Endodermal cell (in vitro differentiated cells): ENCODE measurements at places on chromosomes 11 and 22. TPM values are rescaled to one million over a fixed set of nuclear protein-coding genes. Genes with fewer than 3 reads are reported as not detected.

- H3K27me3 ChIP-seq = no peaks in the 10 kb centered on the region
- peaks cover 4% of the 10 kb centered on the region for H3K4me1 ChIP-seq
- peak; percentile 91 for DNase-seq
Measured at GRCh38 chr11:44634401-44635281, 69.2 kb downstream of the CD82 start.

GRCh38 chr11:37322333-37323194, 724.5 kb upstream of the RAG2 start:
- no peaks in the 10 kb centered on the region for H3K27me3 ChIP-seq
- H3K4me1 ChIP-seq = no peaks in the 10 kb centered on the region
- H3K27ac ChIP-seq = no peak overlapping the region
- no peak overlapping the region for H3K4me3 ChIP-seq
- DNase-seq = no peak

GRCh38 chr11:13140028-13140870, 131.1 kb downstream of the RASSF10 start:
- no peak overlapping the region for H3K4me3 ChIP-seq
- no peak overlapping the region for H3K27ac ChIP-seq
- peaks cover 36% of the 10 kb centered on the region for H3K27me3 ChIP-seq
- peaks cover 12% of the 10 kb centered on the region for H3K4me1 ChIP-seq
- no peak for DNase-seq

GRCh38 chr11:67301313-67301921, 1.9 kb upstream of the SSH3 start:
- no peak for DNase-seq
- H3K27me3 ChIP-seq = no peaks in the 10 kb centered on the region
- peak overlapping the region; percentile 85 for H3K27ac ChIP-seq
- H3K4me3 ChIP-seq = no peak overlapping the region

GRCh38 chr11:63614136-63614671, at the start of gene PLAAT3:
Gene PLAAT3 (minus strand): TSS chr11:63614433. CDS start chr11:63614014, 419 bp downstream.
- H3K27ac ChIP-seq = no peak within 1 kb of the TSS
- peak within 1 kb of the TSS; percentile 86 for H3K4me3 ChIP-seq
- no peaks in the 10 kb centered on the region for H3K36me3 ChIP-seq
- peak; percentile 92 for DNase-seq
- peaks cover 2% of the 10 kb centered on the region for H3K4me1 ChIP-seq
- H3K27me3 ChIP-seq = no peaks in the 10 kb centered on the region

GRCh38 chr22:46241396-46242007, 8.6 kb downstream of the CDPF1 start:
- DNase-seq = no peak
- no peak overlapping the region for H3K4me3 ChIP-seq
- H3K36me3 ChIP-seq = peaks cover 3% of the 10 kb centered on the region
- H3K27ac ChIP-seq = no peak overlapping the region
- no peaks in the 10 kb centered on the region for H3K27me3 ChIP-seq

- H3K4me1 ChIP-seq = peaks cover 21% of the 10 kb centered on the region
- H3K27me3 ChIP-seq = no peaks in the 10 kb centered on the region
- no peaks in the 10 kb centered on the region for H3K36me3 ChIP-seq
Measured at GRCh38 chr11:34599406-34599945, 21.4 kb upstream of the EHF start.

GRCh38 chr11:65857853-65858680, at the start of gene CFL1:
Gene CFL1 (minus strand): TSS chr11:65858180. CDS start chr11:65858099, 81 bp downstream.
- DNase-seq = peak; percentile 99
- H3K36me3 ChIP-seq = peaks cover 54% of the 10 kb centered on the region
- peaks cover 10% of the 10 kb centered on the region for H3K4me1 ChIP-seq
- H3K4me3 ChIP-seq = peak within 1 kb of the TSS; percentile 97
- no peaks in the 10 kb centered on the region for H3K27me3 ChIP-seq
- peak within 1 kb of the TSS; percentile 93 for H3K27ac ChIP-seq

DNA sequence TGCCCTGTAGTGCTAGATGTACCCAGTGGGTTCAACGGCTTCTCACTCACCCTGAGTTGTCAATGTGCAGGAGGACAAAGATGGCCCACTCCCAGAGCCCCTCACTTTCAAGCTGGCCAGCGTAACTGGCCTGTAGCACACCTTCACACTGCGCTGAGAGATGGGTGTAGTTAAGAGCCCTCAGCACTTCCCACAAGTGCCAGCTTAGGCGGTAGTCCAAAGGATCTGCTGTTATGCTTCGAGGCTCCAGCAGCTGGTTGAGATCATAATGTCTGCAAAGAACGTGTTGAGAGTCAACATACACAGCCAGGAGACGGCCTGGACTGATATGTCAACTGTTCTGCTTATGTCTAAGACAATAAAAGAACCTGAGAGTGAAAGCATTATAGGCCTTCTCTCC, 14.7 kb upstream of the CHRNA10 start:
- H3K36me3 ChIP-seq = peaks cover 74% of the 10 kb centered on the region
- H3K27ac ChIP-seq = no peak overlapping the region
- H3K4me1 ChIP-seq = no peaks in the 10 kb centered on the region
- DNase-seq = no peak
- H3K4me3 ChIP-seq = no peak overlapping the region

DNA sequence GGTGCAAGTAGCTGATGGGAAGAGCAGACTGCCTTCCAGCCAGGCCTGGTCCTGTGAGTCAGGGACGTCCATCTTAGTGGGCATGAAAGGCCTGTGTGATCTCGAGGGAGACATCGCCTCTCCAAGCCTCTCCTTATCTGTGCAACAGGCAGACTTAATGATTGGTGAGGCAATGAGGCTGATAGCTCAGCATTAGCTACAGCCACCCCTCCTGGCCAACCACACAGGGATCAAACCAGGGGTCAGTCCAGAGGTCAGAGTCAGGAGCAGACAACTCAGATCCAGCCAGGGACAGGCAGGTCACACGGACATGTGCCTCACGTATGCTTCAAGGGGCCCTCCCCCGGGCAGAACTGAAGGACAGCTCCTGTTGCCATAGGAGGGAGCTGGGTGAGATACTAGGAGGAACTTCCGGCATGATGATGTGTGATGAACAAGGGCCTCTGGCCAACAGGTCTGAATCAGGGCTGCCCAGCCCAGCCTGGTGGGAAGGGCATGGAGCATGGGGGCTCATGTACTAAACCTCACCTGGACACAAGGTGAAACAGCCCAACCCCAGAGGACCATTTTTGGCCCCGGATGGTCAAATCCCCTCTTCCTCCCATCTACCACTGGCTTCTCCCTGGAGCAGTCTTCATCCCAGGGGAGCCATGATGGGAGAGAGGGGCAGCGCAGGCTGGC, 2.8 kb upstream of the APOC3 start:
- no peak overlapping the region for H3K27ac ChIP-seq
- no peaks in the 10 kb centered on the region for H3K36me3 ChIP-seq
- no peak overlapping the region for H3K4me3 ChIP-seq
- DNase-seq = no peak
- H3K4me1 ChIP-seq = peaks cover 23% of the 10 kb centered on the region

- H3K27me3 ChIP-seq = no peaks in the 10 kb centered on the region
- H3K4me3 ChIP-seq = peak overlapping the region; percentile 90
- H3K36me3 ChIP-seq = no peaks in the 10 kb centered on the region
- peak; percentile 47 for DNase-seq
- no peak overlapping the region for H3K27ac ChIP-seq
Measured at GRCh38 chr11:6927030-6927617, 898 bp downstream of the ZNF215 start.

DNA sequence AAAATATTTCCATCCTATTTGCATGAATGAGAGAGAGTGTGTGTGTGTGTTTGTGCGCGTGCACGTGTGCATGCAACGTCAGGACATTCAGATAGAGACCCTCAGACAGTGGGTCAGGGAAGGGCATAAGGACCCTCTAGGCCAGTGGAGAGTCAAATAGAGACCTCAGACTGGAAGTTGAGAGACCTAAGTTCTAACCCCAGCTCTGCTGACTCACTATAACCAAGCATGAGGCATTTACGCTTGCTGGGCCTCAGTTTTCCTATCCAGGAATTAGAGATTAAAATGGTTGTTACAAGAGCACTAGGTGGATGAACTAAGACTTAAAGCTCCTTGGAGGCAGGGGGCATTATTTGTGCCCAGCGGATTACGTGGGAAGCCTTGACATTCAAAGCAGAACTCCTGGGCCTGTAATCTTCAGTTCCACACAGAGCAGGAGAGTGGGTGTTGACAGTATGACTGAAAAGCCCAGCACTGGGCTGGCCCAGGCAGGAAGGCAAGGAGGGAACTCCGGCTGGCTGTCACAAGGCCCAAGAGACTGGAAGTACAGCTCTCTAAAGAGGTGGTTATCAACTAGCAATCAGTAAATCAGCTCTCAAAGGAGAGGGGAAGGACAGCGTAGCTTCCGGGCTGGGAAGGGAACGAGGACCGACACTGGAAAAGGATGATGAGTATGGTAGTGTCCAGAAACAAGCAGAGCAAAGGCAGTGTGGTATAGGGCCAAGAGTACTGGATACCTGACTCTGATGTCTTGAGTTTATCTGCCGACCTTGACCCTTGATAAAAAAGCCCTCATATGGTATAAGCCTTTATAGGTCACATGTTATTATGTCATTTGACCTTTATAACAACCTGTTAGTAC, 9.2 kb downstream of the RHOG start:
- peaks cover 60% of the 10 kb centered on the region for H3K36me3 ChIP-seq
- H3K27me3 ChIP-seq = no peaks in the 10 kb centered on the region
- no peak overlapping the region for H3K27ac ChIP-seq
- peaks cover 6% of the 10 kb centered on the region for H3K4me1 ChIP-seq

- no peak overlapping the region for H3K27ac ChIP-seq
- no peaks in the 10 kb centered on the region for H3K4me1 ChIP-seq
- H3K4me3 ChIP-seq = no peak overlapping the region
- no peaks in the 10 kb centered on the region for H3K27me3 ChIP-seq
Measured at GRCh38 chr11:88886796-88887195, 179.0 kb downstream of the GRM5 start.

- H3K36me3 ChIP-seq = no peaks in the 10 kb centered on the region
- no peak overlapping the region for H3K4me3 ChIP-seq
Measured at GRCh38 chr11:62400760-62401159, 18.1 kb upstream of the SCGB1A1 start.

DNA sequence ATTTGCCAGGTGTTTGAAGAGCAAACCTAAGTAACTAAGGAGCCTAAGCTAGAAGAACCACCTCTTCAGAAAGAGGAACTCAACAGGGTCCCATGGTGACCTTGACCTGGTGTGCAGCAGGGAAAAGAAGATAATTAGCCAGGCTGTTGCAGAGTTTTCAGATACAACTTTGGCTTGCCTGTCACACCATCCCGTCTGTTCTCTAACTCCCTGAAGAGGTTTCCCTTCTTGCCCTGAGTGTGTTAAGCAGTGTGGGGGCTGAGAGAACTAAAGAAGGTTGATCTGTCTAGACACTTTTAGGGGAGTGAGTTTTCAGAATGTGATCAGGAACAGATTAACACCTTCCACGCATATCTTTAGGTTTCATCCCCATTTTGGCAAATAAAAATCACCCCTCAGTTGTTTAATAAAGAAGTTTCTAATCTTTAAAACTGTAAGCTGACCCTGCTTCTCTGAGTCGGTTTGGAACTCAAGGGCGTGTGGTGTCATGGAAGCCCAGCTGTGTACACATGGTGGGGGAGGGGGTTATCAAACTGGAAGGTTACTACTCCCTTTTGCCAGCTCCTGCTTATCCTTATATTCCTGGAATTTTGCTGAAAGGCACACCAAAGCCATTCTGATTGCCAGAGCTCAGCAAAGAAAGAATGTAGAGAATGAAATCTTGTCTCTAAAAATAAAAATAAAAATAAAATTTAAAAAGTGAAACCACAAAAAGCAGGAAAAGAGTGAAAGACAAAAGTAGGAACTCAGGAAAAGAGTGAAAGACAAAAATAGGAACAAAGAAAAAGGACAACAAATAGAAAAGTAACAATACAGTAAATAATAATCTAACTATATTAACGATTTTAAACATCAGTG, 70.2 kb downstream of the DBX1 start:
- H3K27me3 ChIP-seq = no peaks in the 10 kb centered on the region
- H3K27ac ChIP-seq = no peak overlapping the region
- DNase-seq = peak; percentile 30
- H3K4me3 ChIP-seq = no peak overlapping the region

GRCh38 chr11:117839380-117839881, 14.9 kb upstream of the FXYD2 start:
- no peak for DNase-seq
- peaks cover 28% of the 10 kb centered on the region for H3K36me3 ChIP-seq
- H3K27ac ChIP-seq = no peak overlapping the region
- no peak overlapping the region for H3K4me3 ChIP-seq

DNA sequence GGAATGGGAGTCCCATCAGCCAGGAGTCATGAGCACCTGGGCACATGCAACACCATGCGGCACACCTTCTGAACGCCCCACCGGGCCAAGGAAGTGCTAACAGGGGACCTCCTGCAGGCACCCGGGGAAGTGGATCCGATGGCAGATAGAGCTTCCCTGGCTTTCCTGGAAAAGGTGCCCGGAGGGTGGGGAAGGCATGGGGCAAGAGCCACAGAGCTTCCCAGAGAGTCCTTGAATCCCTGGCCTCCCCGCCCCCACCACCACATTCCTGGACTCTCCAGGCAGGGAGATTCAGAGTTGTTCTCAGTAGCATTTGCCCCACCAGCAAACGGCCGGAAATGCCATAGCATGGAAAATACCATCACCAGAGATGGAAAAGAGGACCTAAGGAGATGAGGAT, 8.3 kb downstream of the TRIM29 start:
- H3K36me3 ChIP-seq = no peaks in the 10 kb centered on the region
- peaks cover 63% of the 10 kb centered on the region for H3K27me3 ChIP-seq
- no peak for DNase-seq
- no peak overlapping the region for H3K4me3 ChIP-seq
- no peaks in the 10 kb centered on the region for H3K4me1 ChIP-seq

GRCh38 chr11:13962562-13963168, at the start of gene SPON1:
Gene SPON1 (plus strand): TSS chr11:13962723. CDS start chr11:13962905, 182 bp downstream.
- peak within 1 kb of the TSS; percentile 74 for H3K4me3 ChIP-seq
- H3K27me3 ChIP-seq = peaks cover 97% of the 10 kb centered on the region
- H3K4me1 ChIP-seq = no peaks in the 10 kb centered on the region
- H3K27ac ChIP-seq = no peak within 1 kb of the TSS
- no peaks in the 10 kb centered on the region for H3K36me3 ChIP-seq

DNA sequence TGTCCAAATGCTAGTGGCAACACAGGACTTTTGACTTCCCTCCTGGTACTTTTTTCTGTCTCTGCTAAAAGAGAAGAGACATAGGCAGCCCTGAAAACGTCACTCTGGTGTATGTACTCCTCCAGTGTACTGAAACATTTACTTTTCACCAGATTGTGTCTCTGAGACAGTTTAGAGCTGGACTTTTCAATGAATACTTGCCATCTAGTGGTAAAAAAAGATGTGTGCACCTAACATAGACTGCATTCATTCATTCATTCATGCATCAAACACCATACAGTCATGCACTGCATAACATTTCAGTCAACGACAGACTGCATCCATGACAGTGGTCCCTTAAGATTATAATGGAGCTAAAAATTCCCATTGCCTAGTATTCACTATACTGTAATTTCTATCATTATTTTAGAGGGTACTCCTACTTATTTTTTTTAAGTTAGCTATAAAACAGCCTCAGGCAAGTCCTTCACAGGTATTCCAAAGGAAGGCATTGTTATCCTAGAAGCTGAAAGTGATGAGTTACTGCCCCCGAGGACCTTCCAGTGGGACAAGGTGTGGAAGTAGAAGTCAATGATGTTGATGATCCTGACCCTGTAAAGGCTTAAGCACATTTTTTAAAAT, 186.2 kb downstream of the SPON1 start:
- no peak for DNase-seq
- no peak overlapping the region for H3K27ac ChIP-seq
- no peaks in the 10 kb centered on the region for H3K36me3 ChIP-seq
- no peaks in the 10 kb centered on the region for H3K4me1 ChIP-seq
- no peak overlapping the region for H3K4me3 ChIP-seq
- no peaks in the 10 kb centered on the region for H3K27me3 ChIP-seq

Gene C22orf15
- total RNA-seq = 1.4 to 3.1 TPM (median 2.2 TPM) in 3 replicates

Gene FGF19
- 0.40 to 0.66 TPM (median 0.61 TPM) in 3 replicates for total RNA-seq

Gene TRIM49
- not detected in 3 replicates for total RNA-seq

Gene TREH
- not detected in 2 replicates for total RNA-seq

Gene CYB5R3
- 87.9 and 92.4 TPM in 2 replicates for total RNA-seq

Gene WBP2NL
- not detected in 2 replicates for total RNA-seq

Gene MSANTD2
- 12.9 to 23.2 TPM (median 21.3 TPM) in 3 replicates for total RNA-seq

Gene IRAG1
- total RNA-seq = 3.2 and 4.2 TPM in 2 replicates
